ENCODE measurements at places on chromosomes 3 and 15. TPM values are rescaled to one million over a fixed set of nuclear protein-coding genes. Genes with fewer than 3 reads are reported as not detected.

DNA sequence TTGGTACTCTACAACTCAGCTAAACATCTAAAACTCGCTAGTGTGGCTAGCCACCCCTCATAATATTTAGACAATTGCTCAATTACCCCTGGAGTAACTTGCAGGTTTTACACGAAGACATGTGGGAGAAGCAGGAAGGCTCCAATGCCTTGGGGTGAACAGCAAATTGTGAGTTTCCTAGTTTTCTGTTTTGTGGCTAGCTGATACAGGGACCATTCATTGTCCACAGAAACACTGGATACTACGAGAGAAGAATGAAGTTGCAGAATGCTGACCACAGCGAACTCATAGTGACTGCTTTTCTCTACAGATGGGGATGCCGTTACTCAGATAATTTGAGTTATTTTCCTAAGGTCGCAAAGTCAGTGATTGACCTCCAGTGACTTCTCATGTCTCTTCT is 212.9 kb downstream of the P3H2 start:
- no peak for DNase-seq

Gene GCNT3
- not detected for total RNA-seq

DNA sequence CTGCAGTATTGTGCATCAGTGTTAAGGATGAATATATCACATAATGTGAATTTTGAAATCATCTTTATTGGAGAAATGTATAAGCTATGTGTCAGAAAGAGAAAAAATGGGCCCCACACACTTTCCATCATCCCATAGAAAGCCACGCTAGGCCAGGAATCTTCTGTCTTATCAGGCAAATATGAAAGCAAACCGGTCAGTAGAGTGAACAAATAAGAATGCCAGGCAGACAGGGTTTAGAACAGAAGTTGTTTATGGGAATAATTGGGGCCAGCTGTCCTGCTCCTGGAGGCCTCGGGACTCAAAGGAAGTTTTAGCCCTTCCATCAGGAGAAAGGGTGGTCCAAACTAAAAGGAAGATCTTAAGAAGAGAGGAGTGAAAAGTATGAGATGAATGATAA is 39.5 kb downstream of the ZNF280D start:
- DNase-seq: peak; percentile 35

DNA sequence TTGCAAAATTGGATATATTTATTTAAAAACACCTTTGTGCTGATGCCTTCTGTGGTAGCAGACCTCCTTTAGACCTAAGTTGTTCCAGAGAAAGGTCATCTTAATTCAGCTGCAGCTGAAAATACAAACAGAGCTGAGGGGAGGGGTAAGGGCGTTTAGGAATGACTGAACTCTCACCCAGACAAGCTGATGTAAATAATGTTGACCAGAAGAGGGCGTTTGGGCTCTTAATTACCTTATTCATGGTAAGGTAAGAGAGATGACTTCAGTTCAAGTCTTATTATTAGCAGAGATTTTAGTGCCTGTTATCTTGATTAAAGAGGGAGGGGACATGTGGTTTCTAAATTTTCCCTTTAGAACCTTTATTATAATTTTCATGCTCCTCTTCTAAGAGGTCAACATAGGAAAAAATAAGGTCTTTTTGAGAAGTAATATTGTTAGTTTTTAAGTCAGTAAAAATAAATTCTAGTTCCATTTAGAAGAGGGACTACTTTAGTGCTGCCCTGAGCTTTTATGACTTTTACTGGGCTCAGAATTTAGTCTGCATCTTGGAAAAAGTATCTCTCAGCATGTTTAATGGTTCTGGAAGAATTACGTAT is 46.3 kb downstream of the GPR171 start:
- DNase-seq: peak; percentile 61

DNA sequence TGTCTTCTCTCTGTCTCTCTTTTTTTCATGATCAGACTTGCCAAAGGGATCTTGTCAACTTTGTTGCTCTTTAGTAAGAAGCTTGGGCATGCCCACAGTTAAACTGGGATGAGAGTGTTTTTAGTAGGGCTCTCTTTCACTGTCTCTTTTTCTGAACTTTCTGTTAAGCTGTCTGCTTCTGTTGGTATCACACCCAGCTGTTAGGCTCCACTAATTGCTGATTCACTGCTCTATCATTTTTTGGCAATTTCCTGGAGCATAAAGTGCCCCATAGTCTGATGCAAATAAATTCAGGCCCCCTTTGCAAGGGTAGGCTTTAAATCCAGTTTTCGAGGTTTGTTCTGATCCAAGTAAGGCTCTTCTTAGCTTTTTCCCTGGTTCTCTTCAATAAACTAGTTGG is 360.4 kb upstream of the ADAMTS9 start:
- DNase-seq: no peak

Gene CCNL1
- total RNA-seq: 156 TPM

Measured in IMR-90 (cell line).